ENCODE measurements at places on chromosomes 1 and 21.

GRCh38 chr21:28827422-28827821 is 165.3 kb downstream of the LTN1 start:
- DNase-seq = no peak

- no peak for DNase-seq
These were observed 34.6 kb upstream of the WNT4 start for GRCh38 chr1:22177354-22178003.

DNA sequence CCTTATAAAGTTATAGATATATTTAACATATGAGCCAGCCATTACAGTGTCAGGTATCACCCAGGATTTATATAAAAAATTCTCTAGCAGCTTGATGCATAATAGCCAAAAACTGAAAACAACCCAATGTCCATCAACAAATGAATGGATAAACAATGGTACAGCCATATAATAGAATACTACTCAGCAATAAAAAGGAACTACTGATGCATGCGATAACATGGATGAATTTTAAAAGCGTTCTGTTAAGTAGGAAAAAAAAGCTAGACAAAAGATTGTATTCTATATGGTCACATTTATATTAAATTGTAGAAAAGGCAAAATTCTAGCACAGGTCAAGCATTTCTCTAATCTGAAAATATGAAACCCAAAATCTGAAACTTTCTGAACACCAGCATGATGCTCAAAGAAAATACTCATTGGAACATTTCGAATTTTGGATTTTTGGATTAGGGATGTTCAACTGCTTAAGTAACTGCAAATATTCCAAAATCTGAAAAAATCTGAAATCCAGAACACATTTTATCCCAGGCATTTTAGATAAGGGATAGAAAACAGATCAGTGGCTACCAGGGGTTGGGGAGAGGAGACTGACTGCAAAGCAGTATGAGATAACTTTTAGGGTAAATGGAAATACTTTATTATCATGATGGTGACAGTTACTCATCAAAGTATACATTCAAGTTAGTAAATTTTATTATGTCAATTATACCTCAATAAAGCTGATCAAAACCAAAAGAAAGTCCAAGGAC is 22.0 kb downstream of the SLC16A1 start:
- no peak for DNase-seq

- DNase-seq = no peak
These were observed 681.7 kb upstream of the ADAMTS5 start for GRCh38 chr21:27648560-27648959.

DNA sequence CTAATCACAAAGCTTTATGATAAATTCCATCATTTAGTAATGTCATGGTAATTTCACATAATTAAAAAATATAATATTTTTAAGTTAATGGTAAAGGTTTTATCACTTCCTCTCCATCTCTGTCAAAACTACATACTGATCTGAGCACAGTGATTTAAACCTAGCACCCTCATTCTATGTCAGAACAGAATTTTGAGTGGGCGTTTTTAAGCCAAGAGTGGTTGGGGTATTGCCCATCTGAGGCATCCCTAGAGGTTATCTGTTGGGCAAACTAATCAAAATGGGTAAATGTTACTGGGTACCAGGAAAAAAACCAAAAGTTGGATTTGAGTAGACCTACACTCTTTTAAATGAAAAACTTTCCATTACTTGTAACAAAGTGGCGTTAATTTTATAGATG is 100.7 kb upstream of the GFI1 start:
- no peak for DNase-seq

- DNase-seq = no peak
These were observed 623.3 kb upstream of the TMPRSS15 start for GRCh38 chr21:19026911-19027310.

DNA sequence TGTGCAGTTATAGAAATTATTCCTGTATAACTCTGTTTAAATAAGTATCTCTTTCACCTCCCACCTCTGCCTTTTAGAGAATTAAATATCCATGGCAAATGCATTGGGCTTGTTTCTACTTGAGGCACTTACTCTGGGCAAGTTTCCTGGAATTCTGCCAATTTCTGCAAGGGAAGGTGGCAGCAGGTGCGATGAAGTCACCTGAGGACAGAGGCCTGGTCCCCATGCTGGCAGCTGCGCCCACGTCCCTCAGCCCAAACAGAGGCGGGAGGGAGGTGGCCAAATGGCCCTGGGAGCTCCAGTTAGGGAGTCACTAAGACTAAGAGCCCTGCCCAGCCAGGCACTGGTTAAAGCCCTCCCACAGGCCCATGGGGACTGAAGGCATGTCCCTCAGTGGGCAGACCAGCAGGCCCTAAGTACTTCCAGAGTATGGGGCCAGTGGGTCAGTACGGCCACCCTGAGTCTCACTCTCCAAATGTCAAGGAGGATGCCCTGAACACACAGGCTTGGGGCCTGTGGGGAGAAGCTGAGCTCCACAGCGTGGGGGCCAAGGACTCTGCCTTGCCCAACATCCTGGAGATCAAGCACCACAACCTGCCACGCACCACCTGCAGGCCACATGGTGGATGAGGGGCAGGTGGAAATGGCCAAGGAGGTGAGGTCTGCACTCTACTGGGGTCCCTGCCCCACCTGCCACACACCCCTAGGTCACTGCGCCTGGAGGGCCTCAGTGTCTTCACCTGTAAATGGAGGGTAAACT is 19.4 kb downstream of the ACOT7 start:
- no peak for DNase-seq

DNA sequence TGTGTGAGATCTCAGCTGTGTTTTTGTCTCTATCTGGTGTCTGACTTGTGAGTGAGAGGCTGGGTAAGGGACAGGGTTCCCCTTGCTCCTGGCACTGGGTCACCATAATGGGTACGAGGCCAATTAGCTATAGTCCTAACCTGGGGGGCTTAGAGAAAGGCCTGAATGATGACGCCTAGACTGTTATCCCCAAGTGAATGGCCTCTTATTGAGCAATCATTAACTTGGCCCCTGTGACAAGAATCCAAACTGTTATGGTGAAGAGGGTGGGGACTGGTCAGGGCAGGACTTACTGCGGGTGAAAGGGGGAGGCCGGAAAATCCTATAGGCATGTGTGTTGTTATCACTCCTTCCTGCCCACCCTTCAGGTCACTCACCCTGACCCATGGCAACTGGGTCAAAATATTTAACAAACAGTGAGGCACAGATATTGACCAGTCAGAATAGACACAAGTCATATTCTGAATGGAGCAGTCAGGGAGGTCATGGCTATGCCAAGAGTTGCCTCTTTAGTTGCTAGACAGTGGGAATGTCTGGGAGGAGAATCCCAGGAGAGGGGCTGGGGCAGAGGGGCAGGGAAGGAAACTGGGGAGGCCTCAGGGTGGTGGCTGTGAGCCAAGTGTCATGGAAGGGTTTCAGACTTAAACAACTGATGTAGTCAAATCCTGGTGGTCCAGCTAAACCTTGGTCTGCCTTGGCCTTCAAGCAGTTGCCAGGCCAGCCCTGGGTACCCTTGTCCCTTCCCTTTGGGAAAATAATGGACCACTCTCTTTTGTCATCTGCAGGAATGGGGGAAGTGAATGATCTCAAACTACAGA is 3.2 kb downstream of the NR0B2 start:
- DNase-seq = no peak

DNA sequence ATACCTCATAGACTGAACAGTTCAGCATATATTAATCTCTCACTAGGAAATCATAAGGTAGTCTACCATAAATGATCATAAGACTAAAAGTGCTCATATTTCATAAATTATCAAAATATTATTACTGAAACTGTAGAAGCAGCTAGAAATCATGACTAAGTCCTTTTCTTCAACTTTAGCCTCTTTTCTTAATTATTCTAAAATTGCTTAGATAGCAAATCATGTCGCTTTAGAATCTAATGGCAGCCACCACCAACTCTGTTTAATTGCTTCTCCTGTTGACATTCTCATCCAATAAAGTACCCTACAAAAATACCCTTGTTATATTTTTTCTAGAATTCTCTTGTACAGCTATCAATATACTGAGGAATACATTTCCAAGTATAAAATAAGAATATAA is 102.9 kb downstream of the DENND1B start:
- no peak for DNase-seq

- DNase-seq = no peak
These were observed 40.8 kb downstream of the PLPP3 start for GRCh38 chr1:56538532-56538931.

GRCh38 chr1:231702804-231703203 is 76.2 kb downstream of the DISC1 start:
- no peak for DNase-seq

DNA sequence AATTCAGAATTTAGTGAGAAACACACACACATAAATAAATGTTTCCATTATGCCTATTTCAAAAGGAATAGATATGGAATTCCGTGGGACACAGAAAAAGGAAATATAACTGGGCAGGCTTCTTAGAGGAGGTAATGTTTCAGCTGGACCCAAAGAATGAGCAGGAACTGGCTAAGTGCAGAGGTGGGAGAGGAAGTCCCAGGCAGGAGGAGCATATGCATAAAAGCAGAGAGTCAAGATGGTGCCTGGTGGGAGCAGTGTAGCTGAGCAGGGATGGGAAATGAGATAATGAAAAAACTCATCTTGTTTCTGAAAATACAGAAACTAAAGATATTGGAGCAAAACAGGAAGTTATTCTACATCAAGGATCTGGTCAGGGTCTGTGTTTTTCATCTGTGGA is 115.2 kb upstream of the MAGI3 start:
- DNase-seq = no peak

DNA sequence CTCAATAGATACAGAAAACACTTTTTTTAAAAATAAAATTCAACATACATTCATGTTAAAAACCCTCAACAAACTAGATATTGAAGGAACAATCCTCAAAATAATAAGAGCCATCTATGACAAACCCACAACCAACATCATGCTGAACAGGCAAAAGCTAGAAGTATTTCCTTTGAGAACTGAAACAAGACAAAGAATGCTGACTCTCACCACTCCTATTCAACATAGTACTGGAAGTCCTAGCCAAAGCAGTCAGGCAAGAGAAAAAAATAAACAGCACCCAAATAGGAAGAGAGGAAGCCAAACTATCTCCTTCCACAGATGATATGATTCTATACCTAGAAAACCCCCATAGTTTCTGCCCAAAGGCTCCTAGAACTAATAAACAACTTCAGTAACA is 46.2 kb upstream of the IVNS1ABP start:
- DNase-seq = no peak

All from activated CD8-positive, alpha-beta memory T cell treated with anti-CD3 and anti-CD28 coated beads for 4 hours (primary cell).